AG20443 (cell line): ENCODE measurements at places on chromosomes 3 and 15.
A peak's percentile ranks its signal among the peaks of the same experiment; 100 is the strongest.

GRCh38 chr3:157832588-157832987 lies 273.6 kb downstream of the SHOX2 start:
- peak; percentile 81 for DNase-seq

- no peak for DNase-seq
Measured at GRCh38 chr3:125318167-125318865, 56.8 kb downstream of the ZNF148 start.

DNA sequence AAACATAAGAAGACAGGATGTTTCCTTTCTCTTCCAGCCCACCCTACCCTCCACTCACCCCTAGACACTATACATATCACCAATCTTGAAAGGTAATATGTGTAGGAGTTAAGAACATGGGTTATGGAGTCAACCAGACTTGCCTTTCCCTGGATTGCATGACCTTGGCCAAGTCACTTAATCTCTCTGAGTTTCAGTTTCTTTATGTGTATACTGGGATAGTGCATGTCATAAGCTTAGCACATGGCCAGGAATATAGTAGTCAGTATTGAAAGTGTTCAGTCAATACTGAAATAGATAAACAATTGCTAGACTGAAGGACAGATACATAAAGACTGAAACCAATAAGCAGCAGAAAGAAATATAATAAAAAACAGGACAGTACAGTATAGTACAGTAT lies 283.2 kb upstream of the STT3B start:
- no peak for DNase-seq

DNA sequence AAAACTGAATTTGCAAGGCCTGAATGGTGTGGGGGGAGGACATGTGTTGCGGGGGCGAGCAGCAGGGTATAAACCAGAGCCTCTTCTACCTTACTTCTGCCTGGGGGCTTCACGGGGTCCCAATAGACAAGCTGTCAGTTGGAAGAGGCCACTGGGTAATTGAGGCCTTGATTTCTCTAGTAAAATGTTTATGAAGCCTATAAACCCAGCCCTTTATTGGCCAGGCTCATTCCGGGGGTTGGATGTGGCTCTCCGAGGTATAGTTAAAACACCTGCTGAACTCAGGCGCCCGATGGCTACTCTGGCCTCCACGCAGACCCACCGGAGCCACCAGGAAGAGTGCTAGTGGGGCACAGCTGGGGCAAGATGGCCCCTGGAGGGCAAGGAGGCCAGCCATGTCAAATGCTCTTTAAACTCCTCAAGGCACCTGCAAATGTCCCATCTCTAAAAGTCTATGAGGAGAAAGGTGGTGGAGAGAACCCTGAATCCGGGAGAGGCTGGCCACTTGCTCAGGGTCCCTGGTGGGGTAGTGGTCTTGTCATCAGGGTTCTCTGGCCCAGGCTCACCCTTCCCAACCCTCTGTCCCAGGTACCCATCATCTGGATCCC lies 34.3 kb downstream of the IGDCC3 start:
- DNase-seq = no peak

- peak; percentile 99 for DNase-seq
Measured at GRCh38 chr15:74842581-74843444, at the start of gene ULK3. Gene ULK3 (minus strand): TSS chr15:74843156. CDS start chr15:74843105, 51 bp downstream.
